Temporal lobe (tissue), 4 donors: ENCODE measurements at places on chromosomes 2 and 18. TPM values are rescaled to one million over a fixed set of nuclear protein-coding genes. Genes with fewer than 3 reads are reported as not detected.

Gene ZNF521
- total RNA-seq, result 12.5 TPM

Gene TRIB2
- total RNA-seq, result 67.9 TPM

Gene IL37
- total RNA-seq, result not detected

Gene ADRA2B
- not detected for total RNA-seq

Gene TTN
- total RNA-seq, result 1.2 TPM

Gene MC2R
- total RNA-seq, result not detected

Gene SSB
- total RNA-seq, result 73.5 TPM

Gene TMEFF2
- 37.6 TPM for total RNA-seq

Gene ZAP70
- 0.49 TPM for total RNA-seq

Gene ABCB11
- 0.25 TPM for total RNA-seq

Gene LIPT1
- total RNA-seq, result 6.4 TPM

Gene BCL11A
- total RNA-seq, result 89.5 TPM

Gene SMARCAL1
- total RNA-seq, result 13.0 TPM

Gene ANKRD53
- total RNA-seq, result 2.7 TPM

Gene CERKL
- 1.2 TPM for total RNA-seq

Gene OXER1
- 0.25 TPM for total RNA-seq

Gene AQP12B
- not detected for total RNA-seq

Gene SLC4A1AP
- total RNA-seq, result 26.3 TPM

Gene COL4A3
- total RNA-seq, result 0.49 TPM

Gene SPC25
- 5.4 TPM for total RNA-seq
